ENCODE measurements at places on chromosomes 7 and 10.

DNA sequence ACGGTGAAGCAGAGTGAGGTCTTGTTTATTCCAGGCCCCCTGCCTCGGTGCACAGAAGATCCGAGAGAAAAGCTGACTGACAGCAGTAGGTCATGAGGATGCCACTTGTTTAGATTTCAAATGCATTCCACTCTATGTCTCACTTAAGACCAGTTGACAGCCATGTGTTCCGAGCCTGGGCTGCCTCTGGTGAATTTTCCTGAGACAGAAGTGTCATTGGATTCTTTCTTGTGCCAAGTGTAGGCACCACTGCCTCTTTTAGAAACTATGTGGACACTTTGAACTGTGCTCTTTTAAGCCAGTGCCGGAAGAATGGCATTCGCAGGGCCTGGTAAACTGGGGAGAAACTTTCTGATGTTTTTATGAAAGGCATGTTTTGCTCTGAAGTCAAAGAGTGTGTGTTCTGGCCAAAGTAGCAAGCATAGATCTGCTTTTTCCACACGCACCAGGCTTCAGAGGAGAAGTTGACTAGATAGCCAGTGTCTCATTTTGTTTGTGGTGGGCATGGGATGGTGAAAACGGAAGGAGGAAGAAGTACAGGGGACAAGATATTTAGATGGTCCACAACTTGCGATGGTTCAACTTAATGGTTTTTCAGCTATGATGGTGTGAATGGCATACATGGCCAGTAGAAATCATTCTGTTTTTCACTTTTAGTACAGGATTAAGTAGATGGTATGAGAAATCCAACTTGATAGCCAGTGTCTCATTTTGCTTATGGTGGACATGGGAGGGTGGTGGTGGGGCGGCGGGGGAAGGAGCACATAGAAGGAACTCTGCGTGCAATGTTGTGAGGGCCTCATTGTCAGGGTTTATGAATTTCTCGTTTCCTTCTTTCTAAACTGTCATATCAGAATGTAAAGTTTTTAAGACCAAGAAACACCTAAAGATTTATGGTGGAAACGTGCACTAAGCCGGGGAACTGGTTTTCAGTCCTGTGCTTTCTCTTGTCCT is 41.5 kb downstream of the CYP17A1 start:
- DNase-seq = no peak

- no peak for DNase-seq
Observed at GRCh38 chr10:44240584-44241205, 144.2 kb downstream of the CXCL12 start.

GRCh38 chr7:91832493-91833045 is 47.9 kb downstream of the MTERF1 start:
- no peak for DNase-seq

- DNase-seq = no peak
Observed at GRCh38 chr10:44498222-44498621, 113.3 kb upstream of the CXCL12 start.

DNA sequence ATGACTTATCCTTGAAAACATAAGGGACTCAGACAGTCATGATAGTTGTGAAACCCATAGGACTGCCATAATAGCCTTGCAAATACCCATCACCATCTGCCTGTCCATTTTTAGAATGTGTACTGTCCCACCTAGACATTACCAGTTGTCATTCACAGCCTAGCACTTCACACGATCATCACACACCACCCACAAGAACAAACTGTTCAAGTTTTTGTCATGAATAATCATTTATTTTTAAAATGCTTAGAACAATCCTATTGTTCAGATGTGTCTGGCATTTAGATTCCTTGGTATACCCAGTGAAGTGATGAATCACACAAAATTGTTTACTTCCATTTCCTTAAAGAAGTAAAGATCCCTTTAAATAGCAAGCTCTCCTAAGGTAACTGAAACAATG is 46.6 kb downstream of the CCDC3 start:
- DNase-seq = peak; percentile 56

DNA sequence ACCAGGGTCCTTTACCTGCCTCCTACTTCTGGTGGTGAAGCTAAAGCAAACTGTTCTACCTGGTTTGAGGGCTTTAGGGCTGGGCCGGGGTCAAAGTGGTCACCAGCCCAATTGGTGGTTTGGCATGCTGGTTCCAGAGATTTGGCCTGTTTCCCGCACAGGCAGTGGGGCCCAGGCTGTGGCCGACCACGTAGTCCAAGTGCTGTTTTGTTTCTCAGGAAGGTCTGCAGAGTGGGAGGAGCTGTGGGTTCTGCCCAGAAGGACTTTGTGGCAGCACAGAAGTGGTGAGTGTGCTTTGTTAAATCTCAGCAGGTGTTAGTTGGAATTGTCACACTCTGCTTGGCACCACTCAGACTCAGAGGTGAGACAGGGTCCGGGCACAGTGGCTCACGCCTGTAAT is 85.8 kb downstream of the MKX start:
- no peak for DNase-seq

DNA sequence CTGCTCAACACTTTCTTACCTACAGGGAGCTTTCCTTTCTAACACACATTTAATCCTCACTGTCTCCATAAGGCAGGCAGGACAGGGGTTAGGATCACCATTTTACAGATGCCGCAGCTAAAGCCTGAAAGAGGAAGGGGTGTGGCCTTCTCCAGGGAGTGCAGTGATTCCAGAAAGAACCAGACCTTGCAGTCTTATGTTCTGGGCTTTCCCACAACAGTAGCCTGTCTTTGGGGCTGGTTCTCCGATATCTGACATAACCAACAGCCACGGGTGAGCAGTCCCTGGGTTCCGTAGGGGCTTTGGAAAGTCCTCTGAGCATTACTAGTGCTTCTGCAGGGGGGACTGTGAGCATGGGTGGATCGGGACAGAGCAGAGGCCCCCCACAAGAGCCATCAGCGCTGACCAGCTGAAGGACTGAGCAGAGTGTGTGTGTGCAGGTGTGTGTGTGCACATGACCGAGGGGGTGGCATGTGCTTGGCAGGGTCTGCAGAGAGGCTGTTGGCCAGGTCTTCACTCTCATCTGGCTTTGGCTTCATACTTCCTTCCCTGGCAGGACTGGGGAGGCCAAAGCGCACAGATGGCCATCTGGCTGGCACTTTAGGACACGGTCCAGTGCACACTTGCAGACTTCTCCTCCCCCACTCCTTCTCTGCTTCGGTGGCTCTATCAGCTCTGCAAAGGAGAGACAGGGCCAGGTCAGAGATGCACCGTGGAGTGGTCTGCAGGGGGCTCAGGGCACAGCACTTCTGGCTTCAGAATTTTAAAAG is 400.3 kb downstream of the RPS24 start:
- DNase-seq = no peak

- DNase-seq = peak; percentile 57
Observed at GRCh38 chr7:42843205-42843800, 68.6 kb downstream of the C7orf25 start.

GRCh38 chr10:95963991-95964389 is 56.2 kb downstream of the CC2D2B start:
- DNase-seq = no peak

- DNase-seq = no peak
Observed at GRCh38 chr10:28841625-28842024, 164.3 kb downstream of the BAMBI start.

GRCh38 chr7:29858191-29858951 is 52.1 kb downstream of the WIPF3 start:
- no peak for DNase-seq

DNA sequence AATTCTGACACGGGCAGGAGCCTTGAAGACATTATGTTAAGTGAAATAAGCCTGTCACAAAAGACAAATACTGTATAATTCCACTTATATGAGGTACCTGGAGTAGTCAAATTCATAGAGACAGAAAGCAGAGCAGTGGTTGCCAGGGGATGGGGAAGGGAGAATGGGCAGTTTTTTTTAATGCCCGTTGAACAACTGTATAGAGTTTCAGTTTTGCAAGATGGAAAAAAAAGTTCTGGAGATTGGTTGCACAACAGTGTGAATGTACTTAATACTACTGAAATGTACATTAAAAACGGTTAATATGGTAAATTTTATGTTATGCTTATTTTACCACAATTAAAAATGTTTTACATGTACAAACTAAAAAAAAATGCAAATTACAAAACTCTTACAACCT is 63.6 kb upstream of the EFCAB10 start:
- no peak for DNase-seq

GRCh38 chr7:651032-651728 is 75.3 kb upstream of the DNAAF5 start:
- no peak for DNase-seq

- DNase-seq = no peak
Observed at GRCh38 chr10:13592306-13592705, 5.5 kb downstream of the PRPF18 start.

- peak; percentile 97 for DNase-seq
Observed at GRCh38 chr7:36659172-36659516, 65.2 kb downstream of the AOAH start.

- no peak for DNase-seq
Observed at GRCh38 chr10:121296881-121297585, 301.2 kb downstream of the FGFR2 start.

DNA sequence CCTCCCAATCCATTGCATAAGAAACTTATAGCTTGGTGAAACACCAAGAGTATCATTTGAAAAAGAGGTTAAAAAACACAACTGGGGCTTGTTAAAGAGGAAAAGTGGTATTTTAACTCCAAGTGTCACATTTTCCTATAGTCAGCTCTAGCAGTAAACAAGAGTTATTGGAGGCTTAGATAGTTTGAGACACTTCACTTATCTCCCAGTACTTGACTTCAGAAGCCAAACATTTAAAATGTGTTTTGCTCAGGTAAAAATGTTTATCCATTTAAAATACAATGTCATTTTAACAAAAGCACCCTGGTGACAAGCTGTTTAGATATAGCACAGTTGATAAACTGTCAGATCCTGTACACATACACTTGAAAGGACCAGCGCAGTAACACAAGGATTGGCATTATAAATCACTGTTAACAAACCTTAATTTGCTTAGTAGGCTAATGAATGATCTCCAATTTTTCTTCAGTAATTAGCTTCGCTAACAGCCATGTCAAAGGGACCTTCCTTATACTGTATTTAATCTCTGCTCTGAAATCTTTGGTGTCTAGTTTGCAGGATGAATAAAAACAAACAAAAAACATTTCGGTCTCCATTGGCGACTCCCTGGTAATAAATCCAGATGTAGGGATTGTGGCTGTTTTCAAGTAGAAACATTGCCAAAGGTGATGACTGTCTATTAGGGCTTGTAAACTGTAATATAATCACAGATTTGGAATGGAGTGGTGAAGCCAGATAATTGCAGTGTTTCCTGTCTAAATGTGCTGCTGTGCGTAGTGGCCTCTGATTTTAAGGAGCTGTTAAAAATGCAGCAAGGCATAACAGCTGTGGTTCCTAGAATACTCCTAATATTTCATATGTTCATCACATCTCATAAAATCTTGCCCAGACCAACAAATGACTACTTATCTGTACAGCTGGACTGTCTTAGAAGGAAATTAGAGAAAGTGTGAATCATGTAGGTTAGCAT is 545.1 kb downstream of the AUTS2 start:
- no peak for DNase-seq

DNA sequence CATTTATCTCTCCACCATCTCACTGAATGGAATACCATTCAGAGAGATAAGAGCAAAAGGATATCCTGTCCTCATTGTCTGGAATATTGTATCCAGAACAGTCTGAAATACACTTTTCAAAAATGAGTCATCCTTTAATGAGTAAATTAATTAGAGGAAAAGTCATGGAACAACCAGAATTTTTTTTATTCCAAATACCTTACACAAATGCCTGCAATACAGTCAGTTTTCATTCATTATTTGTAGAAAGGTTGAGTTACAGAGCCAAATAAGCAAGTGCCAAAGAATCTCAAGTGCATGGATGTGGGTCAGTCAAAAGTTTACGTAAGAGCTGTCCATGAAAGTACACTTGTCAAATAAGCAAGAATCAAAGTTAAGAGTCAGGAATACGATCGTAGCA is 482.6 kb downstream of the IPMK start:
- peak; percentile 23 for DNase-seq

GRCh38 chr10:102758240-102758932 is 14.6 kb downstream of the WBP1L start:
- no peak for DNase-seq

- DNase-seq = no peak
Observed at GRCh38 chr10:133180965-133181639, 21.1 kb downstream of the KNDC1 start.

GRCh38 chr7:30915005-30915601 is 3.5 kb downstream of the AQP1 start:
- no peak for DNase-seq

Data from epithelial cell of esophagus (primary cell).